ENCODE measurements at places on chromosomes 5 and 9. TPM values are rescaled to one million over a fixed set of nuclear protein-coding genes. Genes with fewer than 3 reads are reported as not detected.

Gene RNF14
- total RNA-seq, result 31.4 TPM

Gene TCF7
- 2.7 TPM for total RNA-seq

Gene HTR4
- total RNA-seq, result not detected

Gene CDH10
- total RNA-seq, result not detected

Gene DIRAS2
- total RNA-seq, result not detected

Gene SPINK4
- total RNA-seq, result not detected

Gene SAXO1
- not detected for total RNA-seq

Gene PAPPA
- total RNA-seq, result 11.1 TPM

Gene GPRIN1
- 9.2 TPM for total RNA-seq

Gene ESM1
- total RNA-seq, result 2.5 TPM

Gene TMEM250
- 31.4 TPM for total RNA-seq

Gene RASGEF1C
- not detected for total RNA-seq

Gene PCDHB7
- 0.15 TPM for total RNA-seq

Gene ANXA6
- 405 TPM for total RNA-seq

Gene SLC25A2
- total RNA-seq, result not detected

Gene ANKRD55
- total RNA-seq, result not detected

Gene COL15A1
- total RNA-seq, result 2.4 TPM

Gene ADCY2
- not detected for total RNA-seq

All from bronchus fibroblast of lung (primary cell).